Upper lobe of left lung (tissue), 6 donors: ENCODE measurements at places on chromosomes 7 and 10. TPM values are rescaled to one million over a fixed set of nuclear protein-coding genes. Genes with fewer than 3 reads are reported as not detected.

GRCh38 chr7:22393913-22394729 is 37.2 kb upstream of the RAPGEF5 start:
- DNase-seq, result no peak

- DNase-seq, result no peak
These were observed 19.1 kb downstream of the SEMA3A start for GRCh38 chr7:84175461-84175860.

DNA sequence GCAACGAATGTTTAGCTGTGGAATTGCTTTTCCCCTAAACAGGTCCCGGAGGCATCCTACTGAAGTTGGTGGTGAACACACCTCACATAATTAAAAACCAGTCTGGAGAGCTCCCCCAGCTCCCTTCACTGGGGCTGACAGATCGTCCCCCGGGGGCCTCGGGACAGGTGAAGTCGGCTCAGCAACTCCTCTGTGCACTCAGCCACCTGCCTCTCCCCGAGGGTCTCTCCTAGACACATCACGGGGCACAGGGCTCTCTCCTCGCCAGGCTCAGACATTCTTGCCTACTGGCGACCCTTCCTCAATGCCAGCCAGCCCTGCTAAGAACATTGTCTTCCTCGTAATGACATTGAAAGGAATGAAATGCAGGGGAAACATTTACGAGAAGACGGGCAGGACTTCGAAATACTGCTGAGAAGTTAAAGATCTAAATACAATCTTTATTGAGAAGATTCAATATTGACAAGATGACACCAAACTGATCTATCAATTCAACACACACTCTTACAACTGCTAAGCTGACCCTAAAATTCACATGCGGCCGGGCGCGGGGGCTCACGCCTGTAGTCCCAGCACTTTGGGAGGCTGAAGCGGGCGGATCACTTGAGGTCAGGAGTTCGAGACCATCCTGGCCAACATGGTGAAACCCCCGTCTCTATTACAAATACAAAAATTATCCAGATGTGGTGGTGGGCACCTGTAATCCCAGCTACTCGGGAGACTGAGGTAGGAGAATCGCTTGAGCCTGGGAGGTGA is 88.1 kb upstream of the DNAAF5 start:
- DNase-seq, result no peak

GRCh38 chr10:79559726-79560125 is 481 bp downstream of the SFTPA2 start:
- DNase-seq, result no peak

DNA sequence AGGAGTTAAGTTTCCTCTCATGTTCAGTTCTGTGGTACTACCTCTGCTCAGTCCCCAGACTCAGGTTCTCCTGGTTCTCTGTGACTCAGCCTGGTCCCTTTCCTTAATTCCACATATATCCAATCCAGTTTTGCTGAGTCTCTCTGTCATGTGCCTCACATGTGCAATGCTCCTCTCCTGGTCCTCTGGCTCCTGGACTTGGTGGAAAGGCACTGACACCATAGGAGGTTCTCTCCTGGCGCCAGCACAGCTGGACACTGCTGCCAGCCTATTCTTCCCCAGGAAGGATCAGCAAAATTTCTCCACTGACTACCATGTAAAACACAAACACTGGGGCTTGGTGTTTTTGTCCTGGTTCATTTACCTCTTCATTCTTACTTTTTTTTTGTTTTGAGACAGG is 27.8 kb downstream of the GLUD1 start:
- no peak for DNase-seq

DNA sequence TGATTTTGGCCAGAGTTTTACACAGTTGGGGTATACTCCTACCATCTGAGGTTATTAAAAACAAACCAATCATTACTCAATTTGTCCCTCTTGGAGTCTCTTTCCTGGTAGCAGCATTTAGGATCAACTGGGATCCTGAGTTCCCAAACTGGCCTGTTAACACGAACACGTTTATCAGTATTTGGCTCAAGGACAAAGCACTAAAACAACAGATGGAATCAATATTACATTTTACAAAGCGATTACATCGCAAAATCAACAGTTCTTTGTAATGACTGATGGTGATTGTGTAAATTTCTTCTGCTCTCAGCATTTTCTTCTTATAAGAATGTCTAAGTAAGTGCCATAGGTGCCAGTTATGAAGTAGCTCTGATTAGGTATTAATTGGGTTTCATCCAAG is 582.9 kb upstream of the ANKRD30A start:
- DNase-seq, result no peak

GRCh38 chr7:149006345-149006725 is 22.0 kb downstream of the PDIA4 start:
- no peak for DNase-seq

GRCh38 chr10:116296291-116296721 is 23.3 kb upstream of the GFRA1 start:
- no peak for DNase-seq

DNA sequence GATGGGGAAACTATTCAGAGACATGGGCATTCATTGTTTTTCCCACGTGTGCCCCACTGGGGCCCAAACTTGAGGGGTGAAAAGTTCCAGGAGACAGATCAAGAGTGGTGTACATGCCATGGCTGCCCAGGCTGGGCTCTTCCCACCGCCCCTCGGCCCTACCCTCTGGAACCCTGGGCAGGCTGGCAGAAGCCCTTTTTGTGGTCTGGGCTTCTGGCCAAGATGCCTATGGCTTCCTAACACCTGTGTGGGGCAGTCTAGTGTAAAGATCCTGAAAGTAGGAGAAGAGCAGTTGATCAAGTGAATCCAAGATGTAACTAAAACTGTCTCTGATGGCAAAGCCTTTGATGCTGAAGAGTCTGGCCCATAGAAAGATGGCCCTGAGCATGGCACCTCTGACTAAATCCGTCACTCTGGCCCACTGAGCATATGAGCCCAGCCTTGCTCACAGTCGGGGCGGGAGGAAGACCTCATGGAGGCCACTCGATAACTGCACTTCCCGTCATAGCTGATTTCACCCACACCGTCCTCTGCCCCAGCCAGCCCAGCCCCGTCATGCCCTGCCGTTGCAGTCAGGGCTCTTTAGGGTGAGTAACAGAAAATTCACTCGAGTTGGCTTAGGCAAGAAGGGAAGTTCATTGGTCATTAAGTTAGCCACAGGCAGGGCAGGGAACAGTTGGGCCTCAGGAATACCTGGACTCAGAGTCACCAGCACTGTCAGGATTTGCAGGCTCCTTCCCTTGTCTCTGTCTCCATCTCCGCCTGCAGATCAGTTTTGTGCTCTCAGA is 37.9 kb upstream of the MTPAP start:
- DNase-seq, result no peak

DNA sequence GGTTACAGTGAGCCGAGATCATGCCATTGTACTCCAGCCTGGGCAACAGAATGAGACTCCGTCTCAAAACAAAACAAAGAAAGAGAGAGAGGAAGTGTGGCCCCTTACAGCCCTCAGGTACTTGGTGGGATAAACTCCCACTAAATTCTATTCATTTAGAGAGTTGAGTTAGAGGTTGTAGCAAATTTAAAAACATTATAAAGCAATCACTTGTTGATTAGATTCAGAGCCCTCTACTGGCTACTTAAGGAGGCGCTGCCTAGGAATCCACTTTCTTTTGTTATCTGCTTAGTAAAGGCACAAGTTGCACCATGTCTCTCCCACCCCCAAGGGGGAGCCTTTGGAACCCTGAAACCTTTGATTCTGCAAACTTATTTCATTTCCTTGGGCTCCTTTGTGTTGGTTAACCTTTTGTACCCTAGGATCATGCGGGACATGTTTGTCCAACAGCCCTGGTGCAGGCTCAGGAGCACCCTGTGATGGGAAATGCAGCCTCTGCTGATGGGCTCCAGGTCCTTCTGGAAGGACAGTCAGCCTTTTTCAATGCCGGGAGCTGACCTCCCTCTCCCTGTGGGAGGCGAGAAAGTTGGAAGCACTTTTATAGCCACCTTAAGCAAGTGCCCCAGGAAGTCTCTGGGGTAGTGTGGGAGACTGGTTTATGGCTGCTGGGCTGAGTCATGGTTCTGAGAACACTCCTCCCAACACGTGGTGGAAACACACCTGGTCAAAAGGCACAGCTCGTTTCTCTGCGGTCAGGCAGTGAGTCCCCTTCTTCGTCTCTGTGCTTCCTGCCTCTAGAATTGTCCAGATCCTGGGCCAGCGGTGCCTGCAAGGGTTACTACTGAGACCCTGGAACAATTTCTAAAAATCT is 2.3 kb downstream of the HKDC1 start:
- no peak for DNase-seq

GOLGA7B gene
- total RNA-seq, result 2.6 TPM
